Lower lobe of right lung (tissue), 2 donors: ENCODE measurements at places on chromosomes 11 and 22. TPM values are rescaled to one million over a fixed set of nuclear protein-coding genes. Genes with fewer than 3 reads are reported as not detected.

Gene KRTAP5-10
- not detected for total RNA-seq

Gene TST
- total RNA-seq, result 48.3 TPM

DNA sequence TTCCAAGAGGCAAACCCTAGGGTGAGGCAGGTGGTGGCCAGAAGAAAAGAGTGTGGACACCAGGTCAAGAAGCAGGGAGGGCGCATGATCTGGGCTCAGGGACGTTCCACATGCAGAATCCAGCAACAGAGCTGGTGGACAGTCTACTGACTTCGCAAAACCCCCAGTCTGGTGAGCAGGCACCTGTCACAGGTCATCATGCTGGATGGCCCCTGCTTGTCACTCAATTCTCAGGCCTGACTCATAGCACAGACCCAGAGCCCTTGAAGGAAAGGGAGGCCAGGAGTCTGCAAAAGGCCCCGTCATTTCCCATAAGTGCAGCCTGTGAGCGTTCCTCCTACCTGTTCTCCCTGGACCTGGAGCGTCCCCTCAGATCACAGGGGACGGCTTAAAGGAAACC is 18.2 kb downstream of the APOL4 start:
- H3K4me3 ChIP-seq, result no peak overlapping the region
- no peaks in the 10 kb centered on the region for H3K36me3 ChIP-seq
- H3K27me3 ChIP-seq, result no peaks in the 10 kb centered on the region
- H3K27ac ChIP-seq, result no peak overlapping the region
- DNase-seq, result no peak
- peaks cover 11% of the 10 kb centered on the region for H3K4me1 ChIP-seq

Gene TEX54
- total RNA-seq, result not detected

DNA sequence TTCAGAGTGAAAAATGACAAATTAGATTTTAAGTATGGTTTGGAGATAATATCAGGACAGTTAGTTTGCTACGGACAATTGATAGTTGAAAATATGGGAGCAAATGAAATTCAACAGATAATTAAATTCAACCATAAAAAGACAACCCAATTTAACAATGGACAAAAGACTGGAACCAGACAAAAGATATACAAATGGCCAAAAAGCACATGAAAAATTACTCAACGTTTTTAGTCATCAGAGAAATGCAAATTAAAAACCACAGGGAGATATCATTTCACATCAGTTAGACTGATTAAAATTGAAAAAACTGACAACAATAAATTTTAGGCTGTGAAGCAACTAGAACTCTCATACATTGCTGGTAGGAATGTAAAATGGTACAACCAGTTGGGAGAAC is 27.2 kb downstream of the SIK2 start:
- no peak overlapping the region for H3K4me3 ChIP-seq
- H3K36me3 ChIP-seq, result peaks cover 17% of the 10 kb centered on the region
- no peaks in the 10 kb centered on the region for H3K27me3 ChIP-seq
- no peak for DNase-seq
- H3K4me1 ChIP-seq, result peaks cover 28% of the 10 kb centered on the region
